Esophagus squamous epithelium (tissue), 5 donors: ENCODE measurements at places on chromosomes 12 and 14. TPM values are rescaled to one million over a fixed set of nuclear protein-coding genes. Genes with fewer than 3 reads are reported as not detected.

DYRK4 gene
- 19.0 TPM for total RNA-seq

TTC9 gene
- 50.6 TPM for total RNA-seq

DTX1 gene
- 2.6 TPM for total RNA-seq

GRCh38 chr12:59780605-59781135 lies 184.8 kb downstream of the SLC16A7 start:
- no peak for DNase-seq

GRCh38 chr12:109725321-109726105 lies 11.9 kb downstream of the FAM222A start:
- no peak for DNase-seq

- DNase-seq = no peak
These were observed 7.7 kb downstream of the RACGAP1 start for GRCh38 chr12:50017641-50018040.

DNA sequence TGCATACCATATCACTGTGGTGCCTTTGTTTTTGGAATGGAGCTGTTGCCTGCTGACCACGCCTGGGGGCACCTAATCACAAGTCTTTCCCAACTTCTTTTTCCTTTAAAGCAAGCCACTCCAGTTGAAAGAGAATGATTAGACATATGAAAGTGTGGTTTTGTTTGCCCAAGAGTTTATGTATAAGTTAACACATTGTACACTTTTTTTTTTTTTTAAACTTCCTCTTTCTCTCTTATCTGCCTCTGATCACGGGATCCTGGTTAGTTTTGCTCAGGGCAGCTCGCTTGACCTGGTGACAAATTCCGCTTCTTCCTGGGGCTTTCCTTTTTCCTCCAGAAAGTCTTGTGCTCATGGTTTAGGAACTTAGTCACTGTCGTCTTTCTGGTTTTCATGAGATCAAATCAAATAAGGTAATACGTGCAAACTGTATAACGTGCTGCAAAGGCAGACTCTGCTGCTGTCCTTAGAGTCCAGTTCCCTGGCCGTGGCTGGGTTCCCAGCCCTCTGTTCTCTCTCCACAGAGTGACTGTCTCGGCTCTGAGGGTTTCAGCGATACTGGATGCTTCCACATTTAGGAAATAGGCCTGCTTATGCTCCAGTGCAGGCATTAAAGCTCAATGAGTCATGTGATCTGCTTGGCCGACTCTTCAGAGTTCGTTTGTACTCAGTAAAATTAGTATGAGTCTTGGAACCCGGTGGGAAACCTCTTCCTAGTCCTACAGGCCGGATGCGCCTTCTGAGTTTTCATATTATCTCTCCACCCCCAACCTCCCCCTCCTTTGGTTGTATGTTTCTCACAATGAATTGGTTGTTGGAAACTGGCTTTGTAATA lies 15.2 kb downstream of the RASSF3 start:
- no peak for DNase-seq

- no peak for DNase-seq
These were observed 85.1 kb downstream of the GCH1 start for GRCh38 chr14:54817506-54817905.

GRCh38 chr14:58914279-58914855 lies 274.1 kb upstream of the DAAM1 start:
- no peak for DNase-seq

DNA sequence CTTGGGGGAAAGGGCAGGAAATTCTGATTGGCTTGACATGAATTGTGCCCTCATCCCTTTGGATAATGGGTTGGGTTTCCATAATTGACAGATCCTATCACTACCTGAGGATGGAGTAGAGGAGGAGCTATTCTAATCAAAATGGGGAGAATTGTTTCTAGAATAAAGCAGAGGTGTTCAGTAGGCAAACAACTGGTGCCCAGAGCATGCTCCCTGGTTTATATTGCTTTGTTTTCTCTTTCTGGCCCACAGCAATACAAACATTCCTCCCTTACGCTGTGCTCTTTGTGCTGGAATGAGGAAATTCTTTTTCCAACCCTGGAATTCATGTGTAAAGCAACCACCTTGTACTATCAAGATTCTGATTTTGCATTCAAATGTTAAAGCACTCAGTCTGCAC lies 147.4 kb downstream of the RASSF9 start:
- no peak for DNase-seq

GRCh38 chr14:65229748-65230728 lies 127.7 kb upstream of the MAX start:
- DNase-seq = no peak

GRCh38 chr14:61573321-61573720 lies 122.0 kb upstream of the HIF1A start:
- DNase-seq = no peak

GRCh38 chr12:127655691-127656090 lies 611.3 kb upstream of the TMEM132C start:
- DNase-seq = no peak

- no peak for DNase-seq
These were observed 16.8 kb downstream of the KCNJ8 start for GRCh38 chr12:21757735-21758134.
